Activated naive CD4-positive, alpha-beta T cell treated with anti-CD3 and anti-CD28 coated beads, Interleukin-2, amount 50 U/mL, for 16 hours (primary cell): ENCODE measurements at places on chromosomes 1 and 21.

- no peak for DNase-seq
Measured at GRCh38 chr21:32538147-32538792, 47.1 kb downstream of the TCP10L start.

GRCh38 chr1:27605796-27606707 lies 2.1 kb upstream of the AHDC1 start:
- DNase-seq = peak; percentile 65

DNA sequence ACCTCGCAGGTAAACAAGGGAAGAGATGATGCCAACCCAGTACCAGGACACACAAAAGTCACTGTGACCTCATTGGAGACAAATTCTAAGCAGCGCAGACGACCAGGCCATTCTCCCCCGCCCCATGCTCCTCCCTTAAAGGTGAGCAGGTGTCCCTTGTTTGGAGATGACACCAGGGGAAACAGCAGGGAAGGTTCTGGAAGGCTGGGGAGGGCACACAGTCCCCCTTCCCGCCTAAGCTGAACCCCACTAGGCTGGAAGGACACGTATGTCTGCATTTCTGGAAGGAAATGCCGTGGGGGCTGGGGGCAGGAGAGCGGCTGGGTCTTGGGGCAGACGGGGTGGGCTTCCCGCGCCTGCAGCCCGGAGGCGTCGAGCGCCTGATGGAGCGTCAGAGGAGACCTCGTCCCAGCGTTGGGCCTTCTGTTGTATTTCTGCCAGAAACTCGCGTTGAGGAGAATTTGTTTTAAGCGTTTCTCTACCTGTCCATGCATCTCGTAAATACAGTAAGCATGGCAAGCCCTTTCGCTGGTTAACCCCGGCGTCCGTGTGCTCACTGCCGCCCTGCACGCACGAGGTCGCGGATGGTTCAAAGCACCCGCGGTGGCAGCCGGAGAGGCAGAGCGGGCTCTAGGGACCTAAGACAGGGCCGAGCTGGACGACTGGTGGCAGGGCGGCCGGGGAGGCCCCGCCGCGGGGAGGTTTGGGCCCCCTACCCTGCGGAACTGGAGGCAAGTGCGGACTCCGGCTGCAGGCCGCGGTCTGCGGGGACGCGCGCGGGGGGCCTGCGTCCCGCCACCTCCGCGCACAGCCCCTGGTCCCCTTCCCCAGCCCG lies 1.2 kb upstream of the LHX4 start:
- DNase-seq = no peak

DNA sequence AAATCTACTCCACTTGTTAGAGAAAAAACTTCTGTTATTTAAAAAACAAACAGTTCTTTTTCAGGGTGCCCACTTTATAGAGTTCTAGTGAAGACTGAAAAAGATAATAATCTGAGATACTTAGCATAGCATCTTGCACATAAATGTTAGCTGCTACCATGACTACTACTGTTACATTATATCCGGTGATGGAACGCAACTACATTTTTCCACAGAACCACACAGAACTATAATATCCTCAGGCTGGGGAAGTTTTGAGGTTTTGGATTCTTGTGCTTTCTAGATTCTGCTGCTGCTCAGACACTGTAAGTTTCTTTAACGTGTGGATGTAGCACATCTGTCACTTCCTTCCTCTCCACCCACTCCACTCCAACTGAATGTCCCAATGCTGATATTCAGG lies 110.3 kb downstream of the PTPN14 start:
- DNase-seq = no peak
